ENCODE measurements at places on chromosomes 11 and 22. TPM values are rescaled to one million over a fixed set of nuclear protein-coding genes. Genes with fewer than 3 reads are reported as not detected.

DNA sequence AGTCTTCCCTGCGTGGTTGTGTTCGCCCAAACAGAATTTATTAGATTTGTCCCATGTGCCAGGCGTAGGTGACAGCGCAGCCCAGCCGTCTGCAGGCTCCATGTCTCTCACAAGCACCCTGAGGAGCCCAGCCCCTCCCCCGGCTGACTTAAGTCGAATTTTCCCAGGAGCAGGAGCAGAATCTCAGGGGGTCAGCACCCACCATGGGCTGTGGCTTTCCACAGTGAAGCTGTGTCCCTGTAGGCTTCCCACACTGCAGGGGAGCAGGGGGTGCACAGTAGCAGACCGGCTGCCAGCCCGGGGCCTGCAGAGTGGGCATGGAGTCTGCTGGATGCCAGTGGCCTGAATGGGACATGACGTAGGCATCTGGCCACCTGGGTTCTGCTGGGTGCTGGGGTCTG, 16.0 kb downstream of the PARVG start:
- H3K36me3 ChIP-seq = peaks cover 13% of the 10 kb centered on the region
- no peaks in the 10 kb centered on the region for H3K27me3 ChIP-seq
- H3K4me3 ChIP-seq = no peak overlapping the region
- peaks cover 27% of the 10 kb centered on the region for H3K4me1 ChIP-seq

- no peaks in the 10 kb centered on the region for H3K36me3 ChIP-seq
- peak overlapping the region; percentile 3 for H3K4me3 ChIP-seq
- peaks cover 58% of the 10 kb centered on the region for H3K4me1 ChIP-seq
- H3K27ac ChIP-seq = peak overlapping the region; percentile 67
Observed at GRCh38 chr22:24153353-24153752, 27.9 kb upstream of the SUSD2 start.

- H3K36me3 ChIP-seq = no peaks in the 10 kb centered on the region
- no peak overlapping the region for H3K4me3 ChIP-seq
- no peak for DNase-seq
- no peak overlapping the region for H3K27ac ChIP-seq
- H3K4me1 ChIP-seq = no peaks in the 10 kb centered on the region
- H3K27me3 ChIP-seq = no peaks in the 10 kb centered on the region
Observed at GRCh38 chr11:70511345-70511744, 113.0 kb downstream of the CTTN start.

The OR8D1 gene
- total RNA-seq = not detected

DNA sequence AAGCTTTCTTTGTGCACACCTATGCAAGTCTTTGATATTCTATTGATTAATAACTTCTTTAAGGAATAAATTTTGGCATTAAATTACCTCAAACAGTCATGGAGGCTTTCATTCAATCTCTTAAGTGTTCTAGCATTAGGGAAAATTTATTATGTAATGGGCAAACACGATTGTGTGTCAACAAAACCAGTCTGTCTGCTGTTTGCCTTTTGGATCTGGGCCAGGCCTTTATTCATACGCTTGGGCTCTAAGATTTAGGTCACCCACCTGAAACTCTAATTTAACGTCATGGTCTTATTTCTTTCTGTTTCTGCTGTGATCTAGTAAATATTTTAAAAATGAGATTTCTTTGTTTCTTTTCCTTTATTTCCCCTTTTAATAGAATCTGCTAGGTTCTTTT, 1270.6 kb downstream of the LRRC4C start:
- H3K27ac ChIP-seq = no peak overlapping the region
- no peaks in the 10 kb centered on the region for H3K27me3 ChIP-seq
- DNase-seq = no peak
- no peaks in the 10 kb centered on the region for H3K4me1 ChIP-seq
- no peaks in the 10 kb centered on the region for H3K36me3 ChIP-seq

The OR10D3 gene
- total RNA-seq = not detected
